ENCODE measurements at places on chromosomes 7 and 10.

- DNase-seq: no peak
These were observed 147.2 kb downstream of the TMEM178B start for GRCh38 chr7:141221007-141221612.

- DNase-seq: no peak
These were observed 128.4 kb upstream of the RSU1 start for GRCh38 chr10:16945593-16945992.

- DNase-seq: no peak
These were observed 568.8 kb upstream of the PCDH15 start for GRCh38 chr10:55369670-55370420.

GRCh38 chr7:43824963-43825362 lies 44.4 kb downstream of the MRPS24 start:
- DNase-seq: no peak

- DNase-seq: no peak
These were observed 113.2 kb upstream of the INHBA start for GRCh38 chr7:41816111-41816510.

DNA sequence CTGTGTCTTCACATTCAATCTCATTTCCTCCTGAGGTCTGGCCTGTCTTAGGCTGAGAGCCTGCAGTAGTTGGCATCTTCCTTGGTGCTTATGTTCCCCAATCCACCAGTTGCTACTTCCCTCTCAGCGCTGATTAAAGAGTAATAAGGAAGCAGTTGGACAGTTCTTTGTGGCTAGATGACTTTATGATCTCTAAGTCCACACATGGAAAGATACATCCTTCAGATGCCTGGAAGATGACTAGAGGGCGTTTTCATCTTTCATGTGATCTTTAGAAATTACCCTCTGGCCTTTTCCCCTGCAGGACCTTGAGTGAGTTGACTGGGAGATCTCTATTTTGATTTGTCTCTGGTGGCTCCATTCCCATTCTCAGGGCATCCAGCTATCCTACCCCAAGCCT lies 204.5 kb downstream of the GRM3 start:
- DNase-seq: no peak

- DNase-seq: no peak
These were observed 958 bp upstream of the ESYT2 start for GRCh38 chr7:158830211-158830723.

DNA sequence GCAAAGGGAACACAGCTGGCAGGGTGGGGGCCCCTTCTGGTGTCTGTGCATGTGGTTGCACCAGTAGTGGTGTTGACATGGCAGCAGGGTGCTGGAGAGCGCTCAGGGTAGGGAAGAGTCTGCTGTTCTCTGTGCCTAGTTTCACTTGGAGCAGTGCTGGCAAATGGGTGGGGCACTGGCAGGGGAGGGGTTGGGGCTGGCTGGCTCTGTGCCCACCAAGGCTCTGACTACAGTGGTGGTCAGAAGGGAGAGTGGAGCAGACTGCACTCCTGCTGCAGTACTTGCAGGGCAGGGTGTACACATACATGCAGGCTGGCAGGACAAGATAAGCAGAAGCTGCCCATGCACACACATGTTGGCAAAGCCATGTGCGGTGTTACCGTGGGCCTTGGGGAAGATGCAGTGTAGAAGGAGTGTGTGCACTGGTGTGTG lies 18.2 kb downstream of the FAM25A start:
- no peak for DNase-seq

All from inflammatory macrophage treated with lipopolysaccharide for 1 hour (primary cell).